ENCODE measurements at places on chromosomes 12 and 14. TPM values are rescaled to one million over a fixed set of nuclear protein-coding genes. Genes with fewer than 3 reads are reported as not detected.
A peak's percentile ranks its signal among the peaks of the same experiment; 100 is the strongest.

DNA sequence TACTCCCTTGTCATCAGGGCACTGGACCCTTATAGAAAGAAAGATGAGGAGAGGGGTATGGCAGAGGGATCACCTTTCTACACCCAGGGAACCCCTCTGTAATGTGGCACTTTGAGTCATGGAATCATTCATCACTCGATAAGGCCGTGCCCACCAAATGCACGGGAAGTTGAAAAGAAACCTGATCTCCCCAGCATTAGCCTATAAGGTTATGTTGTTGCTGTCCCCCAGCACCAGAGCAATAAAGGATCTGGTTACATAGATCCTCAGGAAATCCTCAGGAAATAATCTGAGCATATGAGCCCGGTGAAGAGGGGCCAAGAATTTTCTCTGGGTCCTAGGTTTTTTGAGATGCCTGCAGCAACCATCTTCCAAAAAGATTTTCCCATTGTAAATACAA, 148.8 kb upstream of the CRY1 start:
- H3K27me3 ChIP-seq, result no peaks in the 10 kb centered on the region
- no peaks in the 10 kb centered on the region for H3K4me1 ChIP-seq
- no peak for DNase-seq
- H3K27ac ChIP-seq, result no peak overlapping the region

Gene CPNE6
- 4.6 TPM for total RNA-seq

GRCh38 chr14:24325041-24325530, 9.8 kb downstream of the ADCY4 start:
- DNase-seq, result no peak
- no peaks in the 10 kb centered on the region for H3K36me3 ChIP-seq
- no peaks in the 10 kb centered on the region for H3K4me1 ChIP-seq
- H3K27me3 ChIP-seq, result no peaks in the 10 kb centered on the region
- no peak overlapping the region for H3K27ac ChIP-seq
- no peak overlapping the region for H3K4me3 ChIP-seq

- no peaks in the 10 kb centered on the region for H3K27me3 ChIP-seq
- H3K27ac ChIP-seq, result no peak overlapping the region
- no peak for DNase-seq
- H3K36me3 ChIP-seq, result no peaks in the 10 kb centered on the region
- no peak overlapping the region for H3K4me3 ChIP-seq
These were observed 849 bp upstream of the PLD4 start for GRCh38 chr14:104923640-104924420.

- no peak overlapping the region for H3K27ac ChIP-seq
- H3K36me3 ChIP-seq, result no peaks in the 10 kb centered on the region
- H3K4me3 ChIP-seq, result no peak overlapping the region
- no peak for DNase-seq
- H3K4me1 ChIP-seq, result no peaks in the 10 kb centered on the region
- no peaks in the 10 kb centered on the region for H3K27me3 ChIP-seq
These were observed 825.2 kb downstream of the AACS start for GRCh38 chr12:125890366-125890905.

DNA sequence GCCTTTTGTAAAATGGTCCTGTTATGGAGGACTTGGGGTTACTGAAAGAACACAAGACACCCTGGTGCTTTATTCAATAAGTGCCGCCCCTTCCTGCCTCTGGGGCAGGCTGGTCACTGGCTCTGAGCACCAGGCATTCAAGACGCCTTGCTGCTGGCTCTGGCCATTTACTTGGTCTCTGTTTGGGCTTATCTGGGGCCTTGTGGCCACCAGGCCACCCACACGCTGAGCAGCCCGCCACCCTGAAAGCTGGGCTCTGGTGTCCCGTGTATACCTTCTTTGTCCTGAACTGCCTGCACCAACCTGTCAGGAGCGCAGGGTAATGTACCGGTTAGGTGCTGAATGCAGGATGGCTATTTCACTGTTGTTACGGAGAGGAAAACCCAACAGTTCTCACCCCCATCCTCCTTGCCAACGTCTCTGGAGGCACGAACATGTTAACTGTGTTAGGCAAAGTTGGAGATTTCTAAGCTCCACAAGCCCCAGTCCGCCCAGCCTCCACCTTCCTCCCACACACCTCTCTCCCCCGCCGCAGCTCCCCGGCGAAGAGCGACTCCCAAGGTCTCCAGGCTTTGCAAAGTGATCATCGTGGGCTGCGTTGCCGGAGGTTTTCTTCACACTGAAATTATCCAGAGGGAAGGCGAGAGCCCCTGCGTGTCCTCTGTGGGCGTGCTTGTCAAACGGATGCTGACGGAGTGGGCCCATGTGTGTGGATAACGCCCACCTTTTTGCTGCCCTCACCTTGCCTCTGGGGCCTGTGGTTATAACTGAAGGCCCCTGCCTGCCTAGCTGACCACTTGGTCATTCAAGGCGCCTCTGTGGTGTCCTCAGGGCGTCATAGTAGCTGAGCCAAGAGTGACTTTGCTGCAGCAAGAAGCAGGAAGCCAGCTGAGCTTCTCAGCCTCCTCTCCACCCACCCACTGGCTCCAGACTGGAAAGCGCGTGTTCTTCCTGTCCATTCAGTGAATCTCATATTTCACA, 18.8 kb upstream of the BEGAIN start:
- no peaks in the 10 kb centered on the region for H3K4me1 ChIP-seq
- H3K27me3 ChIP-seq, result no peaks in the 10 kb centered on the region
- DNase-seq, result no peak
- no peaks in the 10 kb centered on the region for H3K36me3 ChIP-seq

DNA sequence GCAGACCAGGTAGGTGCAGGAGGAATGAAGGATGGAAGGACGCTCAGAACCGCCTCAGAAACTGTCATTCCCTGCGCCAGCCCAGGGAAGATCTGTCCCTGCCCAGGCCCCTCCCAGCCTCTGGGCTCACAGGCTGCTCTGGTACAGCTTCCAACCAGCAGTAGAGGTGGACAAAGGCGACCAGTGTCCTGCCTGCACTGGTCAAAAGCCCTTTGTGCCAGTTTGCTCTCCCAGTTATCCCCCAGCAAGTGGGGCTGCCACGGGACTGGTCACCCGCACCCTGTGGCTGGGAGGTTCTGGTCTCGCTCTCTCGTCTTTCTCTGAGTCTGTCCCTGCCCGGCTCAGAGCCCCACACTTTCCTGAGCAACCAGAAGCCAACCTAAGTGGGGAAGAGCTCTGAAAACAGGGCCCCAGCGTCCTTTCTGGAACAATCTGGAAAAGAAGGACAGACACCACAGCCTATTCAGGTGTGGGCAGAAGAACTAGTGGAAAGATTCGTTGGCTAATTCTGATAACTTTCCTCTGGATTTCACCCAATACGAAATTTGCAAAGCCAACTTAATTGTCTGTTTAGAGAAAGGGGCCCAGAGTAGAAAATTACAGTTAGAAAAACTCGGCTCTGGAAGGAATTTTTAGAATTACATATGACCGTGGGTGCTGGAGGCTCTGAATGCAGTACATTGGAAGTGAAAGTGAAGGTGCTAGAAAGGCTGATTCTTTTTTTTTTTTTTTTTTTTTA, 21.7 kb downstream of the SNRNP35 start:
- no peak overlapping the region for H3K27ac ChIP-seq
- H3K4me1 ChIP-seq, result no peaks in the 10 kb centered on the region
- H3K4me3 ChIP-seq, result no peak overlapping the region
- no peak for DNase-seq
- no peaks in the 10 kb centered on the region for H3K36me3 ChIP-seq
- H3K27me3 ChIP-seq, result no peaks in the 10 kb centered on the region

DNA sequence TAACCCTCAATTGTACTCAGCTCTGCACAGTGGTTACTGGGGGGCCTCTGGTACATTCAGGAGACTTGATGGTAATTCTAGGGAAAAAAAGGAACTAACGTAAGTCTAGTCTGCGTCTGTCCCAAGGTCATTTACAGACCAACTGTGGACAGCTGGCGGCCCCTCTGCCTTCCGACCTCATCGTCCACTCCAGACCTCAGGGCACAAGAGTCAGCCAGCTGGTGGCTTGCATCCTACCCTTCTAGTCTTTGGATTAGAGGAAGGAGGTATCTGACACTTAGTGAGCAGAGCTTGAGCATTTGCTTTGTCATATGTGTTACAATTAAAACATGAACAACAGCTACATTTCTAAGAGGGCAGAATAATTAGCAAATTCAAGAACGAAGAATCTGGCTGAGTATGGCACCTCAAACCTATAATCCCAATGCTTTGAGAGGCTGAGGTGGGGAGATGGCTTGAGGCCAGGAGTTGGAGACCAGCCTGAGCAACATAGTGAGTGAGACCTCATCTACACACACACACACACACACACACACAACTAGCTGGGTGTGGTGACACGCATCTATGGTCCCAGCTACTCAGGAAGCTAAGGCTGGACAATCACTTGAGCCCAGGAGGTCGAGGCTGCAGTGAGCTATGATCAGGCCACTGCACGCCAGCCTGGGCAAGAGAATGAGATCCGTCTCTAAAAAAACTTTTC, 36.5 kb downstream of the SSH1 start:
- DNase-seq, result no peak
- H3K4me3 ChIP-seq, result no peak overlapping the region
- peak overlapping the region; percentile 0 for H3K27ac ChIP-seq
- no peaks in the 10 kb centered on the region for H3K36me3 ChIP-seq
- H3K4me1 ChIP-seq, result no peaks in the 10 kb centered on the region

DNA sequence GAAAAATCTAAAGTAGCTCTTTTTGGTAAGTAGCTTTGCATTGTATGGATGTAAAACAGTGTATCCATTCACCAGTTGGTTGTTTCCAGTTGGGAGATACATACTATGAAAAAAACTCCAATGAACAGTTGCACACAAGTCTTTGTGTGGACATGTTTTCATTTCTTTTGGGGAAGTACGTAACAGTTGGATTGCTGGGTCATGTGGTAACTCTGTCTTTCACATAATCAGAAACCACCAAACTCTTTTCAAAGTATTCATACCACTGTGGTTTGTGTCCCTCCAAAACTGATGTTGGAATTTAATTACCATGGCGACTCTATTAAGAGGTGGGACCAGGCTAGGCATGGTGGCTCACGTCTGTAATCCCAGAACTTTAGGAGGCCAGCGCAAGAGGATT, 58.9 kb upstream of the RESF1 start:
- H3K27ac ChIP-seq, result no peak overlapping the region
- H3K4me3 ChIP-seq, result no peak overlapping the region
- H3K36me3 ChIP-seq, result no peaks in the 10 kb centered on the region
- no peaks in the 10 kb centered on the region for H3K27me3 ChIP-seq
- DNase-seq, result no peak

- no peaks in the 10 kb centered on the region for H3K36me3 ChIP-seq
- H3K4me1 ChIP-seq, result no peaks in the 10 kb centered on the region
- H3K27ac ChIP-seq, result no peak overlapping the region
- no peaks in the 10 kb centered on the region for H3K27me3 ChIP-seq
- DNase-seq, result no peak
These were observed 587.7 kb downstream of the RPL10L start for GRCh38 chr14:46063872-46064271.

Gene TC2N
- 35.2 TPM for total RNA-seq

DNA sequence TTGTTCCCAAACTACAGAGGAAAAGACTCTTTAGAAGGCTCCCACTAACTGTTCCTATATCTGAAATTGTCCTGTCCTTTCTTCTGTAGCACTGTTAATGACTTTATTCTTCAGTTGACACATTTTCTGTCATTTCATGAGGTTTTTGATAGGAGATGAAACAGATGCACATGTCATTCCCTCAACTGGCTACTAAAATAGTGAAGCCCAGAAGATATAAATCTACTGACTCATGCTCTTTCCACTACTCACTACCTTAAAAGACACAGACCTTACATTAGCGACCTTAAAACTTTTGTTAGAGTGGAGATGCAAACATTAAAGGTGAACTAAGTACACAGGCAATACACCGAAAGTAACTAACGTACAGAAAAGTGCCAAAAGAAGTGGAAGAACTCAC, 59.5 kb upstream of the ANKS1B start:
- H3K27me3 ChIP-seq, result no peaks in the 10 kb centered on the region
- no peak overlapping the region for H3K27ac ChIP-seq
- H3K36me3 ChIP-seq, result no peaks in the 10 kb centered on the region
- DNase-seq, result no peak
- no peak overlapping the region for H3K4me3 ChIP-seq

GRCh38 chr12:76669981-76670380, 93.9 kb upstream of the ZDHHC17 start:
- no peak overlapping the region for H3K27ac ChIP-seq
- no peaks in the 10 kb centered on the region for H3K4me1 ChIP-seq
- H3K27me3 ChIP-seq, result no peaks in the 10 kb centered on the region
- H3K4me3 ChIP-seq, result no peak overlapping the region
- DNase-seq, result no peak

DNA sequence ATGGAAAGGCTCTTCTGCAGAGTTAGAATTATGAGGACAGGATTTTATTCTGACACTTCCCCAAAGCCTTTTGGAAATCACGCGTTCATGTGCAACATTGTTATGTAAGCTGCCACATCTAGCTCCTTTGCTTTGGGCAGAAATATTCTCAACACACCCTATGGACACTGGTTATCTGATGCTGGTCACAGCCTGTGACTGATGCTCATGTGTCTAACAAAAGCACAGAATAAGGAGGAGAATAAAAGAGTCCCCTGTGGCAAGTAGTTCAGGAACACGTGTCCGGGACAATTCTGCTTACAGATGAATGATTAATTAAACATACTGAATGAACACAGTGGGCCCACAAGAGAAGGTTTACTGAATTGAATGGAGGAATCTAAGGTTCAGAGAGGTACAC, 22.1 kb downstream of the FOXN3 start:
- no peaks in the 10 kb centered on the region for H3K36me3 ChIP-seq
- H3K4me3 ChIP-seq, result no peak overlapping the region
- H3K27ac ChIP-seq, result no peak overlapping the region
- no peaks in the 10 kb centered on the region for H3K27me3 ChIP-seq

Gene TMEM117
- total RNA-seq, result 50.5 TPM

GRCh38 chr14:103730490-103731035, 15.0 kb downstream of the ZFYVE21 start:
- H3K4me3 ChIP-seq, result no peak overlapping the region
- no peaks in the 10 kb centered on the region for H3K27me3 ChIP-seq
- H3K27ac ChIP-seq, result no peak overlapping the region
- H3K4me1 ChIP-seq, result no peaks in the 10 kb centered on the region

DNA sequence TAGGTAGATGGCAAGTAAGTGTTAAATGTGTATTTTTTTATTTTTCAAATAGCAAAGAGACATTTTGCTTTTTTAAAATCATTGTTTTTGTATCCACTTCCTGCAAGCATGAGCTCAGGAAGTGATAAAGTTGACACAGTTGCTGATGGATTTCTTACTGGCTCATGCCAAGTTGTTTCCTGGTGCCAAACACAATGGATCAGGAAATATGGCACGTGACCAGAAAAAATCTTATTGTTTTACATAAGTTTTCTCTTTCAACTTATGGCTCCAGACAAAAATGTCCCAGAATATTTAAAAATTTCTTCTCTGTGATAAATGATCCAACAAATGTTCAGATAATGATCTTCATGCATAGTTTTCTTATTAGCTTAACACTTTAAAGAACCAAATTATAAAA, 1279.1 kb upstream of the FLRT2 start:
- no peaks in the 10 kb centered on the region for H3K27me3 ChIP-seq
- no peaks in the 10 kb centered on the region for H3K36me3 ChIP-seq
- H3K27ac ChIP-seq, result no peak overlapping the region
- no peak overlapping the region for H3K4me3 ChIP-seq

Gene C1S
- 187 TPM for total RNA-seq

GRCh38 chr14:71206766-71207371, 299.6 kb downstream of the PCNX1 start:
- no peak overlapping the region for H3K27ac ChIP-seq
- no peak overlapping the region for H3K4me3 ChIP-seq
- H3K36me3 ChIP-seq, result no peaks in the 10 kb centered on the region
- no peak for DNase-seq

GRCh38 chr14:61219256-61219655, 61.9 kb downstream of the TMEM30B start:
- H3K4me3 ChIP-seq, result no peak overlapping the region
- no peaks in the 10 kb centered on the region for H3K36me3 ChIP-seq
- H3K27ac ChIP-seq, result no peak overlapping the region
- no peaks in the 10 kb centered on the region for H3K4me1 ChIP-seq

All from Peyer's patch (tissue), 4 donors.